ENCODE measurements at places on chromosomes 4 and X. TPM values are rescaled to one million over a fixed set of nuclear protein-coding genes. Genes with fewer than 3 reads are reported as not detected.

SH3D19 gene
- total RNA-seq = 29.6 TPM

GRCh38 chr4:73152893-73153292, 83.4 kb upstream of the COX18 start:
- H3K4me3 ChIP-seq = no peak overlapping the region
- no peaks in the 10 kb centered on the region for H3K4me1 ChIP-seq
- no peak overlapping the region for H3K27ac ChIP-seq
- H3K36me3 ChIP-seq = peaks cover 63% of the 10 kb centered on the region
- no peak for DNase-seq
- no peaks in the 10 kb centered on the region for H3K27me3 ChIP-seq

DNA sequence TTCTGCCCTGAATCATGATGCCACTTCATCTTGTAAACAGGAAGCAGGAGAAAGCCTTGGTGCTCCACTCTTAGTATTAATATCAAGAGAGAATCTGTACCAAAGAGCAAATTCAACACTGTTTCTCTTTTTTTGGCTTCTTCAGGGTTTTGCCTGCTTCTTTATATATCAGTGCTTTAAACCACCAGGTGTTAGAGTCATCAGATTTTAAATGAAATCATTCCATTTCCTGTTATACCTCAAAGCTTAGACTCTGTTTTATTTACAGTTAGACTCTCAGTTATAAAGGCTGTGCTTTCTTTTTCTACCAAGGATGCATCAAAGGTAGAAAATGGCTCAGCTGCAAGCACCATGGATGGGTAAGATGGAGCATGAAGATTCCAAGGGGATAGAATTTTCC, 350.9 kb downstream of the CAMK2D start:
- no peak overlapping the region for H3K27ac ChIP-seq
- H3K4me1 ChIP-seq = no peaks in the 10 kb centered on the region
- no peaks in the 10 kb centered on the region for H3K36me3 ChIP-seq
- H3K4me3 ChIP-seq = no peak overlapping the region
- DNase-seq = no peak

DNA sequence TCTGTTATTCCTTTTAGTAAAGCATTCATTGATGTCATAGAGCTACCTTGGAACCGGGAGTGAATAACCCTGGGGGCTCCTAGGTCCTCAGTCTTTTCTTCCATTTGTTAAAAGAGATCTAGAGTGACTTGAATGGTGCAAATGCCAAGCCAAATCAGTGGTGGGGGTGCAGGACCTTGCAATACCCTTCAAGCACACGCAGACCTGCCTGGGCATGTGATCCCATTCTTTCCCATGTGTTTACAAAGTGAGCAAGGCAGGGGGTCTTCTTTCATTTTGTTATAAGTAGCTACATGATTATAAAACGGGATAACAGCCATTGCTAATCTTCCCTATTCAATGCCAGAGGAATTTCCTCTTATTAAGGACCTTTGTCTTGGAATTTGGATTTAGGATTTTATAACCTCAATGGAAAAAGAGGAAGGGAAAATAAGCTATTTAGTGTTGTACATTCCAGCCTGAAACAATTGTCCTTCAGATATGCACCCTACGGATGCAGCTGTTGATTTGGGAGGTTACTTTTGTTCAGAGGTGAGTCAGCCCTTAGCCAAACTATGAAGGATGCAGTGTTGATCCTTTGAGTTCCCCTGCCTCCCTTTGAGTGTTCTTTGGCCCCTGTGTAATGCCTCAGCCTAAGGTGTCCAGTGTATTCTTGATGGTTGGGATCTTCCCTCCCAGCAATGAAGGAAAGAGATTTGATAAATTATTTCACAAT, 623.8 kb upstream of the HTR2C start:
- peak; percentile 62 for DNase-seq
- no peaks in the 10 kb centered on the region for H3K4me1 ChIP-seq
- no peaks in the 10 kb centered on the region for H3K36me3 ChIP-seq
- no peaks in the 10 kb centered on the region for H3K27me3 ChIP-seq

All from endodermal cell (in vitro differentiated cells).